ENCODE measurements at places on chromosomes 6 and 20.

- no peak for DNase-seq
- no peak overlapping the region for H3K27ac ChIP-seq
- no peaks in the 10 kb centered on the region for H3K36me3 ChIP-seq
Observed at GRCh38 chr6:6969761-6970223, 138.0 kb upstream of the RREB1 start.

GRCh38 chr20:43388268-43389002, 69.3 kb upstream of the SRSF6 start:
- DNase-seq = peak; percentile 62
- no peaks in the 10 kb centered on the region for H3K27me3 ChIP-seq
- no peak overlapping the region for H3K4me3 ChIP-seq
- no peak overlapping the region for H3K27ac ChIP-seq
- no peaks in the 10 kb centered on the region for H3K36me3 ChIP-seq

- peaks cover 4% of the 10 kb centered on the region for H3K4me1 ChIP-seq
- H3K27ac ChIP-seq = no peak overlapping the region
- no peaks in the 10 kb centered on the region for H3K27me3 ChIP-seq
- no peak for DNase-seq
- H3K4me3 ChIP-seq = no peak overlapping the region
Observed at GRCh38 chr20:57676589-57677583, 32.9 kb downstream of the PMEPA1 start.

DNA sequence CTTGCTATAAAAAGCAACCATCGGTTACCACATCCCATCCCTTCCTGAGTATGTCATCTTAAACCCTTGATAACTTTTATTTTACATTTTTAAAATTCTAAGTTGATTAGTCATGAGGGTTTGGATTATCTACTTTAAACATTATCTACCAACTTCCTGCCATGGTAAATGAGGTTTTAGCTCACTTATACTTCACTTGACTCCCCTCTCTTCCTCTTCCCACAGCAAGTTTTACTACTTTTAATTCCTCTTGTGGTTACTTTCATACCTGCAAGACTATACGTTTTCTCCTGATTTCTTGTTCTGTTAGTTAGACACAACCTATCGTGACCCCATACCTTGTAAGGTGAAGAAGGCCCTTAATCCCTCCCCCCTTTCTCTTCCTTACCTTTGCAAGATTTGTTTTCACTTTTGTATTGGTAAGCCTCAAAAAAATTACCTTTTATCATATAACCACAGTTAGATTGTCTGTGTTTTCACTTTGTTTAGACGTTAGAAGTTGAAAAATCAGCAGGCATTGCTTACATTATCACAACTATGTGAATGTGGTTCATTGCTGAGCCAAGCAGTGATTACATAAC, 60.1 kb upstream of the OGFRL1 start:
- DNase-seq = no peak
- H3K4me1 ChIP-seq = no peaks in the 10 kb centered on the region
- no peak overlapping the region for H3K27ac ChIP-seq

DNA sequence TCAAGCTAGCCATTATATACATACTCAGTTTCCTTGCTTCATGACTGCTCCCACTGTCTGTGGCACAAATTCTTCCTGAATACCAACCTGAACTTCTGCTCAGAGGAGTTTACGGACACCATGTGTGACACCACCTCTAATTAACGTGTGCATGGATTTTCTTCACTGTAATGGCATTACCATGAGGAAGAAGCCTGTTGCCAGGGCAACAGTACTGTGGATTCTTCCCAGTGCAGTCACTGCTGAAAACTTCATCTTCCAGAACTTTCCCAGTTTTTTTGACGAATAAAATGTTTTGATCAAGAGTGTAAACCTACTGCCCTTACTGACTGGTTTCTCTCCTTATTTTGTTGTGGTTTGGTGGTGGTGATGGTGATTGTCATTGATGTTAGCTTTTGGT, 444.3 kb upstream of the NRSN1 start:
- no peak overlapping the region for H3K4me3 ChIP-seq
- no peak for DNase-seq
- H3K27me3 ChIP-seq = no peaks in the 10 kb centered on the region
- H3K4me1 ChIP-seq = no peaks in the 10 kb centered on the region
- H3K27ac ChIP-seq = no peak overlapping the region

- H3K36me3 ChIP-seq = no peaks in the 10 kb centered on the region
- no peaks in the 10 kb centered on the region for H3K27me3 ChIP-seq
- H3K27ac ChIP-seq = no peak overlapping the region
- no peak overlapping the region for H3K4me3 ChIP-seq
- H3K4me1 ChIP-seq = no peaks in the 10 kb centered on the region
- no peak for DNase-seq
Observed at GRCh38 chr6:82419859-82420258, 56.2 kb downstream of the TPBG start.

DNA sequence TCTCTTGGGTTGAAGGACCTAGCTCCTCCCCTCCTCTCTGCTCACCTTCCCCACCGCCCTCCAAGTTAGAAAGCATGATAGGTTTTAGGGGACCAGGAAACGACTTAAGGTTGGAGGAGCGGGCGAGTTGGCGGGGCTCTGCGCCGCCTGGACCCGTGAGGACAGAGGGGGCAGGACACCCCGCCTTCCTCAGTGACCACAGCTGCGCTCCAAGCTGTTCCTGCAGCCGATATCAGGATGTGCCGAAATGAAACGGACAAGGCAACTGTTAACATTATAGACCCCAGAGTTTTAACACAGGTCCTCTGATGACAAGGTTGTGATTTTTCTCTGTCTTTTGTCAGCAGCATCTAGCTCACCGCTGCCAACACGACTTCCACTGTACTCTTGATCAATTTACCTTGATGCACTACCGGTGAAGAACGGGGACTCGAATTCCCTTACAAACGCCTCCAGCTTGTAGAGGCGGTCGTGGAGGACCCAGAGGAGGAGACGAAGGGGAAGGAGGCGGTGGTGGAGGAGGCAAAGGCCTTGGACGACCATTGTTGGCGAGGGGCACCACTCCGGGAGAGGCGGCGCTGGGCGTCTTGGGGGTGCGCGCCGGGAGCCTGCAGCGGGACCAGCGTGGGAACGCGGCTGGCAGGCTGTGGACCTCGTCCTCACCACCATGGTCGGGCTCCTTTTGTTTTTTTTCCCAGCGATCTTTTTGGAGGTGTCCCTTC, at the start of gene GRM1:
Gene GRM1, plus strand, starts transcription at position 212 of the 722 bp plus-strand sequence. Its CDS starts 456 bp downstream, at position 668.
- no peaks in the 10 kb centered on the region for H3K4me1 ChIP-seq
- H3K27me3 ChIP-seq = no peaks in the 10 kb centered on the region
- no peak within 1 kb of the TSS for H3K4me3 ChIP-seq
- H3K27ac ChIP-seq = no peak within 1 kb of the TSS
- H3K36me3 ChIP-seq = no peaks in the 10 kb centered on the region

DNA sequence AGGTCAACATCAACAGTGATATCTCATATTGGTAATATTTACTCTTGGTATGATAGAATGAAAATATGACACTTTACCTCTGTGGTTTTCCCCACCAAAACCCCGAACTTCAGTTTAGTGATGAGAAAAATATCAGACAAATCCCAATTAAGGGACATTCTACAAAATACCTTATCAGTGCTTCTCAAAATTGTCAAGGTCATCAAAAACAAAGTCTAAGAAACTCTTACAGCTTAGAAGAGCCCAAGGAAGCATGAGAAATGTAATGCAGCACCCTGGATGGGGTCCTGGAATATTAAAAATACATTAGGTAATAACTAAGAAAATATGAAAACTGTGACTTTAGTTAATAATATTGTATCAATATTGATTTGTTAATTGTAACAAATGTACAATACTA, 148.3 kb upstream of the TFAP2D start:
- H3K36me3 ChIP-seq = no peaks in the 10 kb centered on the region
- H3K4me1 ChIP-seq = no peaks in the 10 kb centered on the region
- no peak overlapping the region for H3K4me3 ChIP-seq
- H3K27me3 ChIP-seq = no peaks in the 10 kb centered on the region
- DNase-seq = no peak

DNA sequence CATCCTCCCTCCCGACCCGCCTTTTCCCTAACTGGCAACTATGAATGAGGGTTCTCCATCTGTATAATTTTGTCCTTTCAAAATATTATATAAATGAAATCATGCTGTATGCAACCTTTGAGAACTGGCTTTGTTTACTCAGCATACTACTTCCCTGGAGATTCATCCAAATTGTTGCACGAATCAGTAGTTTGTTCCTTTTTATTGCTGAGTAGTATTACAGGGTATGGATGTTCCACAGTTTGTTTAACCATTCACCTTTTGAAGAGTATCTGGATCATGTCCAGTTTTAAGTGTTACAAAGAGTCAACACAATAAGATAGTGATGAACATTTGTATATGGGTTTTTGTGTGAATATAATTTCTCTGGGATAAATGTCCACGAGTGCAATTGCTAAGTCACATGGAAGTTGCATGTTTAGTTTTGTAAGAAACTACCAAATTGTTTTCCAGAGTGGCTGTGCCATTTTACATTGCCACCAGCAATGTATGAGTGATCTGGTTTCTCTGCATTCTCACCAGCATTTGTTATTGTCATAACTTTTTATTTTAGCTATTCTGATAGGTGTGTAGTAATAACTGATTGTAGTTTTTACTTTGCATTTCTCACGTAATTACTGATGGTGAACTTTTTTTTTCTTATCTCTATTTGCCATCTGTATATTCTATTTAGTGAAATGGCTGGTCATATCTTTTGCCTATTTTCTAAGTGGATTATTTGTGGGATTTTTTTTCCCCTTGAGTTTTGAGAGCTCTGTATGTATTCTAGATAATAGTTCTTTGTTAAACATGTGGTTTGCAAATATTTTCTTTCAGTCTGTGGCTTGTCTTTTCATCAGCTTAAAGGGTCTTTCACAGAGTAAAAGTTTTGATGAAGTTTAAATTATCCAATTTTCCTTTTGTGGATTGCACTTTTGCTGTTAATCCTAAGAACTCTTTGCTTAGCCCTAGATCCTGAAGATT, 14.4 kb upstream of the RNF24 start:
- DNase-seq = no peak
- no peaks in the 10 kb centered on the region for H3K4me1 ChIP-seq
- no peaks in the 10 kb centered on the region for H3K36me3 ChIP-seq
- no peak overlapping the region for H3K4me3 ChIP-seq

DNA sequence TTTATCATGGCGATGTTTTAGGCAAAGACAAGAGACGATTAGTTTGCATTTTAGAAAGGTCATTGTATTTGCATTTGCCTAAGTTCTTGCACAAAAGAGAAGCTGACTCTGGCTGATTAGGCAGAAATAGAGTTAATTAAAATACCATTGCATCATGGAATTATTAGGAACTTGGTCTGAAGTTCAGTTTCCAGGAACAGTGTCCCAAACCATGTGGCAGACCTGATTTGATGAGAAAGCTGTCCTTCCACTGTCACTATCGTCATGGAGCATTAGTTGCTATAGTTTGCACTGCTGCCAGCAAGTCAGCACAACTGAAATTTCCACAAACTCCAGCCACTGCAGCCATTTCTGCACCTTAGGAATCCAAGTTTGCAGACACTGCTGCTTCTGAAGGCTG, 24.3 kb upstream of the MCUR1 start:
- no peaks in the 10 kb centered on the region for H3K27me3 ChIP-seq
- H3K27ac ChIP-seq = no peak overlapping the region
- no peak overlapping the region for H3K4me3 ChIP-seq
- H3K4me1 ChIP-seq = no peaks in the 10 kb centered on the region
- DNase-seq = no peak

DNA sequence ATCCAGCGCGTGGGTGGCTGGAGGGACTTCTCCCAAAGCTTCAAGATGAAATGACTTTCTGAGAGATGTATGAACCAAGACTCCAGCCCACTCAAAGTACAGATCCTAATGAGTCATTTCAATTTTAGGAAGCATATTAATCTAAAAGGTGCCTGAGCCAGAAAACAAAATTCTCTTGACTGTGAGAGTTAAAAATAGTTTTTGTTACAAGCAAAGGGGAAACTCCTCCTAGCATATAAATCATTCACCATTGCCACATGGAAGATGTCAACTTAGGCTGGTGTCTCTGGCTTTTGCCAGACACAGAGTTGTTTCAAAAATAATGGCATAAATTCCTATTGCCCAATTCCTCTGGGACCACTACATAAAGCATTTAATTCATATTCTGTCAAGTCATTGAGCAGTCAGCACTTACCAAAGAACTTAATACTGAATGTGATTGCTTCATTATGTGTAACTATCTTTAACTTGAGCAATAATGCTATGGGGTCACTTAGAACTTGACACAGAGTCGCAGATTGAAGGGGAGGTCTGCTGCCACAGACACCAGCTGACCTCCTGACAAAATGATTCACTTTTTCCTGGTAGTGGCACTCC, 280.6 kb downstream of the SLC35F1 start:
- no peak for DNase-seq
- no peak overlapping the region for H3K27ac ChIP-seq
- H3K36me3 ChIP-seq = no peaks in the 10 kb centered on the region
- H3K4me3 ChIP-seq = no peak overlapping the region
- no peaks in the 10 kb centered on the region for H3K27me3 ChIP-seq

GRCh38 chr20:56328861-56329260, 29.9 kb upstream of the FAM210B start:
- no peak overlapping the region for H3K27ac ChIP-seq
- no peaks in the 10 kb centered on the region for H3K4me1 ChIP-seq
- DNase-seq = peak; percentile 45

- H3K27me3 ChIP-seq = no peaks in the 10 kb centered on the region
- no peak overlapping the region for H3K4me3 ChIP-seq
- no peak overlapping the region for H3K27ac ChIP-seq
- H3K4me1 ChIP-seq = no peaks in the 10 kb centered on the region
Observed at GRCh38 chr6:137522198-137522798, 28.1 kb upstream of the OLIG3 start.

DNA sequence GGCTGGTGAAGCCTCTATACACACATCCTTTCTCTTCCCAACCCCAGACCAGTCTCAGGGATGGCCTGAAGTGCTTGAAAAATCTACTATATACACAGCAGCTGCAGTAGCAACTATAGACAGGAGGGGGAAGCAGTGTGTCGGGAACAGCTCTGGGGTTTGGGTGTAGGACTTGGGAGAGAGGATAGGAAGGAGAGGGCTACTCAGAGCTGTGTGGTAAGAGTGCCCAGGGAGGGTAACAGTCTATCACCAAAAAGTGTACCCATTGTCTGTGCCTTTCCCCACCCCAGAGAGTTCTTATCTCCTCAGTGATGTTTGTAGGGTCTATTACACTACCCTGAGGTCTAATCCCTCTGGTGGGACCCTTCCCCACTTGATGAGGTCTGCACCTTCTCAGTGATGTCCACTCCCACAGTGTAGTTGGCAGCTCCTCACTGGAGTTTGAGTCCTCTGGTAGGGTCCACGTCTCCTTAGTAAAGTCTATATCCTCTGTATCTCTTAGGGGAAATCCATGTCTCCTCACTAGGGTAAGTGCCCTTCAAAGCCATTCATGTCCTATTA, 1.5 kb upstream of the GGT7 start:
- H3K27me3 ChIP-seq = no peaks in the 10 kb centered on the region
- DNase-seq = peak; percentile 87
- peaks cover 22% of the 10 kb centered on the region for H3K4me1 ChIP-seq
- no peak overlapping the region for H3K4me3 ChIP-seq
- no peaks in the 10 kb centered on the region for H3K36me3 ChIP-seq
- H3K27ac ChIP-seq = no peak overlapping the region

- H3K4me3 ChIP-seq = no peak overlapping the region
- DNase-seq = no peak
- no peaks in the 10 kb centered on the region for H3K27me3 ChIP-seq
- H3K4me1 ChIP-seq = no peaks in the 10 kb centered on the region
- no peaks in the 10 kb centered on the region for H3K36me3 ChIP-seq
Observed at GRCh38 chr6:131729550-131729949, 18.7 kb upstream of the CTAGE9 start.

GRCh38 chr6:90106449-90106848, 190.2 kb downstream of the BACH2 start:
- no peaks in the 10 kb centered on the region for H3K36me3 ChIP-seq
- no peaks in the 10 kb centered on the region for H3K4me1 ChIP-seq
- DNase-seq = no peak
- no peak overlapping the region for H3K27ac ChIP-seq
